ENCODE measurements at places on chromosomes 2 and 18.

GRCh38 chr18:37525262-37525585 lies 40.4 kb downstream of the CELF4 start:
- no peak for DNase-seq

DNA sequence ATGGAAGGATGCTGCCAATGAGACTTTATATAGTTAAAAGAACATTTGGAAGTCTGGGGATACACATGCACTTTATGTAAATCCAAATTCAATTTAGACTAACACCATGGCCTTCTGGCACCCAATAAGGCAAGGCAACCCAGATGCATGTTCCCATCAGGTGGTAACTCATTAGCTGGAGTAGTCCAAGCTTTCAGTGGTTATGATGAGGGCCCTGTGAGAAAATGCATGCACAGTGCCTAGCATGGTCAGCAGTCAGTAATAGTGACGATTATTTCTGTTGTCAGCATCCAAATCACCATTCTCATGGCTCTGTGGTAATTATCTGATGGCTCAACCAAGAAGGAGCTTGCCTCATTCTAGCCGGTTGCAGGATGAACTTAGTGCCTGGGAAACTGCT lies 70.3 kb upstream of the CTLA4 start:
- DNase-seq = no peak

DNA sequence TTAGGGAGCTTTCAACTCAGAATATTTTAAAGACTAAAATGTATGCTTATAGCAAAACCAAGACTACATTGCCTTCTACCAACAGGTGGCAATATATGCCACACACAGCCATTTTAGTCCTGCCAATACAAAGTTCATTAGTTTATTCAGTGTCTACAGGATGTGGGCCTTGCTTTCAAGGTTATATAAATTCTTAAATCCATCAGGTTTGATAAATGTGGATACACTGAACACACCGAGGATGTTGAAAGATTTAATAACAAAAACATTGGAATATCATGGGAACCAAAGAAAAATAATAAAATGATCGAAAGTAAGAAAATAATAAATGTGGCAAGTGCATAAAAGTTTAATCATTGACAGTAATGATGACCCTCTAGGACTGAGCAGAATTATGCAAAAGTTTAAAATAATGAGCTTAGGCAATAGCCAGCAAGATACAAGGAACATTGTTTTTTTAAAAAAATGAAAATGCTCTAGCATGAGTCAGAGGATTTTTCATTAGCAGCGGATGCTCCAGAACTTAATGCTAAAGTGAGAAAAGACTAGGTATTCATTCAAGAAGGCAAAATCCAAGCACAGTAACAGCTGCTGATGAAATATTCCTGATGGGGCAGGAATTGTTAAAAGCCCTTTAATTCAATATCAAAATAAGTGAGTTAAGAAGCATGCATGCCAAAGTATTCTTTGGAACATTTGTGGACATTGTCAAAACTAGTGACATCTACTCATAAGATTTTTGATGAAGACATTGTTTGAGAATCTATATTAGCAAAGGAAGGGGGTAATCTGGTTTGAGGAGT lies 14.2 kb downstream of the SCN9A start:
- no peak for DNase-seq

- DNase-seq = no peak
These were observed 146.7 kb downstream of the TSN start for GRCh38 chr2:121902171-121902591.

- no peak for DNase-seq
These were observed 843.6 kb downstream of the TRIB2 start for GRCh38 chr2:13560322-13560721.

GRCh38 chr2:217966423-217967070 lies 36.2 kb downstream of the TNS1 start:
- no peak for DNase-seq

GRCh38 chr2:143705108-143705707 lies 576.0 kb downstream of the ARHGAP15 start:
- no peak for DNase-seq

DNA sequence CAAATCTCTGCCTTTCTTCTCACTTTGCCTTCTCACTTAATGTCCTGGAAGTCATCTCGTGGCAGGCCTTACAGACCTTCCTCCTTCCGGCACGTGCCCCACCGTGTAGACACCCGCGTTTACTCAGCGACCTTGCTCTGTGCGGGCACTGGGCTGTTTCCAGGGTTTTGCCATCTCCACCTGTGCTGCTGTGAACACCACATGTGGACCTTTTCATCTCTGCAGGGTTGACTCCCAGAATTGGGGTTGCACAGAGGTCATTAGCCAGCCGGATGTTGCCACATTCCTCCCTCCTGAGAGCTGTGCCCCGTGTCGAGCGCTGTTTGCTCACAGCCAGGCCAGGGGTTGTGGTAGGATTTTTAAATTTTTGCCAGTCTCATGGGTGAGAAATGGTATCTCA lies 25.4 kb downstream of the KCNG2 start:
- DNase-seq = no peak

DNA sequence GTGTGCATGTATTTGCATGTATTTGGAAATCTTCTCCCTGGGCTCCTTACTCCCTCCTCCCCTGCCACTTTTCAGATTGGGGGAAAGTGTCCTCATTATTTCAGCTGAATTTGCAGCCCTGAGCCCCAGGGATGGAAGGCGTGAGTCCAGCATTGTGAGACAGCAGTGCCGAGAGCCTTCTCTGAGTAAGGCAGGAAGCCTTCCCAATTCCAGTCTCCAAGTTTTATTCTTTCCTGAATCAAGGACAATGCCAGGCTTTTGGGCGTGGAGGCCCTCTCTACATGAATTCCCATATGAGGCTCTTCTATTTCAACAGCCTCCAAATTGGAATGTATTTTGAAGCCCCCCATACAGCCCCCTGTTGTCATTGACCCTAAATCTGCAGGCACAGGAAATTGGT lies 163.5 kb downstream of the ACKR3 start:
- no peak for DNase-seq

GRCh38 chr2:98908931-98909316 lies 27.1 kb downstream of the CRACDL start:
- no peak for DNase-seq

- DNase-seq = no peak
These were observed 2.9 kb downstream of the TBR1 start for GRCh38 chr2:161418715-161419637.

- DNase-seq = no peak
These were observed 180.2 kb downstream of the INHBB start for GRCh38 chr2:120526047-120526562.

DNA sequence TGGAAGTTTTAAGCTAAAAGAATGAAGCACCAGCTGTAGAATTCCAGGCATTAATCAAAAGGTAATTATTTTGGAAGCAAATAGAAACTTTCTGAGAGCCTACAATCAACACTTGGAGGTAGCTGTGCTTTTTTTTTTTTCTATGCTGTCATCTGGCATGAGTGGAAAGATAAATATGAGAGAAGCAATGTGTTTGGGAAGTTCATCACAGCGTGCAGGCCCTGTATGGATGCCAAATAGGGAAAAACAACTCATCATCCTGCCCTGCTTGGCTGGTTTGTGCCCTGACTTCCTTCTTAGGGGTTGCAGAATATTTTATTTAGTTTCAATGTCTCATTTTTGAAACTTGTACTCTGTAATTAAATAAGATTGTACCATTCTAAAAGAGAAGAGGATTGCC lies 437.4 kb downstream of the PIK3C3 start:
- no peak for DNase-seq

GRCh38 chr2:176582990-176583481 lies 313.8 kb downstream of the MTX2 start:
- no peak for DNase-seq

DNA sequence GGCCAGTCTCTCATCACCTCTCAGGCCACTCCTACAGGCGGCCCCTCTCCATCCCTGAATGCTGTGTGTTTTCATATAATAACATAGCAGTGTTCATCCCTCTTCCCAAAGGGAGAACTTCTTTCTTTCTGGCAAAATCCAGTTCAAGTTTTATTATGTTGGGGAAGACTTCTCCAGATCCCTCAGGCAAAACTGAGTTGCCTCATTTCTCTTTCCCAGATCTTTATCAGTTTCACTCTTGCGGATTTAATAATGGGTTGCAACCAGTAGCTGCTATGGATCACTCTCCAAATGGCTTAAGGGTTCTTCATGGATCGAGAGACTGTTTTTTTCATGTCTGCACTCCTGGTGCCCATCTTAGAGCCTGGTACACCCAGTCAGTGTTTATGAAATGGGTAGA lies 129.9 kb downstream of the FHOD3 start:
- no peak for DNase-seq

DNA sequence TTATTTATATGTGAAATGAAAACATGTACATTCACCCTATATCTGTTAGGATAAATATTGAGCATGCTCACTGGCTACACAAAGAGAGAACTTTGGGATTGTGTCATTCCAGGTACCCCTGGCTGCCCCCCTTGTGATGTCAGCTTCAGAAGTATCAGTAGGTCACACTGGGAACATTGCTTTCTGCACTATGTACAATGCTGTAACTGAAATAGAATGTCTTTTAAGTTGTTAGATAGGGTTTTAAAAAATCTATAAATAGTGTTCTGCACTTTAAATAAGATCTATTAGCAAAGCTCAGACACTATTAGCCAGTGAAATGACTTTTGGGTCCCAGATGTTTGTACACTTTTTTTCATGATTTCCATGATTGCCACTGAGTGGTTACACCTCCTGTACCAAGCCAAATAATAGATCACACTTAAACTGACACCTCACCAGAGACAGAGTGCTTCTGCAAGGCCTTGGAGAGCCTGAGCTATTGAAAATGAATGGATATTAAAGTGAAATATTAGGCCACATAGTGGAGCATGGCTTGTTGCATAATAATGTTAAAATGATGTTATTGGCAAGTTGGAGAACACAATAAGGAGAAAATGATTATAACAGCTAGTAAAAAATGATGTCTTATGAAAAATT lies 297.0 kb upstream of the NXPH2 start:
- DNase-seq = no peak

- DNase-seq = no peak
These were observed 40.6 kb downstream of the GPD2 start for GRCh38 chr2:156476850-156477206.

DNA sequence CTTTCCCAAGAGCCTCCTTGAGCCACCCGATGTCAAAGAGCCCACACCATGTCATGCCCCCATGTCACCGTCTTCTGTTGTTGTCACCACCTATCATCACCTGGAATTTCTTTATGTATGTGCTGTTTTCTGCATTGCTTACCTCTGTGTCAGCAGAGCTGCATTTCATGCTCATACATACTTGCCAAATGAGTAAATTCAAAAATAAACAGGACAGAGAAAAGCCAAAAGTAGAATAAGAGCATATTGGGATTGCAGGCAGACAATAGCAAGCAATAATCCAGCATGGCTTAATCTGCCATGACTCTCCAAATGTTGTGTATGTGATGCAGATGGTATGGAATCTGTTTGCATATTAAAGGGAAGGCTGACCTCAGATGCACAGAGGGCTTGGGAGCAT lies 15.3 kb upstream of the RGPD4 start:
- DNase-seq = no peak

- DNase-seq = no peak
These were observed 34.1 kb downstream of the SLC66A2 start for GRCh38 chr18:79917169-79917852.

- no peak for DNase-seq
These were observed 32.4 kb downstream of the SLC35F5 start for GRCh38 chr2:113724010-113724409.

GRCh38 chr2:158191076-158191895 lies 89.6 kb downstream of the UPP2 start:
- DNase-seq = no peak

- DNase-seq = no peak
These were observed 44.1 kb downstream of the ATOH8 start for GRCh38 chr2:85797921-85798320.

- no peak for DNase-seq
These were observed 23.8 kb downstream of the FHL2 start for GRCh38 chr2:105375001-105375561.

Data from activated T-helper 9 cell treated with anti-CD3 and anti-CD28 coated beads, Interleukin-2, amount 50 U/mL, for 16 hours (primary cell).